Stimulated activated CD4-positive, alpha-beta T cell treated with anti-CD3 and anti-CD28 coated beads, Interleukin-1b, Interleukin-23, amount 100 ng/mL, for 1 hour (primary cell): ENCODE measurements at places on chromosomes 2 and 18.
A peak's percentile ranks its signal among the peaks of the same experiment; 100 is the strongest.

- DNase-seq, result no peak
Measured at GRCh38 chr2:19478409-19478808, 120.0 kb upstream of the OSR1 start.

- DNase-seq, result no peak
Measured at GRCh38 chr18:80074183-80074582, 34.9 kb upstream of the ADNP2 start.

GRCh38 chr2:86371527-86371926, 34.1 kb upstream of the REEP1 start:
- DNase-seq, result no peak

GRCh38 chr2:37558623-37559022, 112.8 kb downstream of the CDC42EP3 start:
- no peak for DNase-seq

DNA sequence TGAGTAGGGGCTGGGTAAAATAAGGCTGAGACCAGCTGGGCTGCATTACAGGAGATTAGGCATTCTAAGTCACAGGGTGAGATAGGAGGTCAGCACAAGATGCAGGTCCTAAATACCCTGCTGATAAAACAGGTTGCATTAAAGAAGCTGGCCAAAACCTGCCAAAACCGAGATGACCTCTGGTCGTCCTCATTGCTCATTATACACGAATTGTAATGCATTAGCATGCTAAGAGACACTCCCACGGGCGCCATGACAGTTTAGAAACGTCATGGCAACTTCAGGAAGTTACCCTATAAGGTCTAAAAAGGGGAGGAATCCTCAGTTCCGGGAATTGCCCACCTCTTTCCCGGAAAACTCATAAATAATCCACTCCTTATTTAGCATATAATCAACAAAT, 132.2 kb downstream of the ARL4C start:
- DNase-seq, result no peak

DNA sequence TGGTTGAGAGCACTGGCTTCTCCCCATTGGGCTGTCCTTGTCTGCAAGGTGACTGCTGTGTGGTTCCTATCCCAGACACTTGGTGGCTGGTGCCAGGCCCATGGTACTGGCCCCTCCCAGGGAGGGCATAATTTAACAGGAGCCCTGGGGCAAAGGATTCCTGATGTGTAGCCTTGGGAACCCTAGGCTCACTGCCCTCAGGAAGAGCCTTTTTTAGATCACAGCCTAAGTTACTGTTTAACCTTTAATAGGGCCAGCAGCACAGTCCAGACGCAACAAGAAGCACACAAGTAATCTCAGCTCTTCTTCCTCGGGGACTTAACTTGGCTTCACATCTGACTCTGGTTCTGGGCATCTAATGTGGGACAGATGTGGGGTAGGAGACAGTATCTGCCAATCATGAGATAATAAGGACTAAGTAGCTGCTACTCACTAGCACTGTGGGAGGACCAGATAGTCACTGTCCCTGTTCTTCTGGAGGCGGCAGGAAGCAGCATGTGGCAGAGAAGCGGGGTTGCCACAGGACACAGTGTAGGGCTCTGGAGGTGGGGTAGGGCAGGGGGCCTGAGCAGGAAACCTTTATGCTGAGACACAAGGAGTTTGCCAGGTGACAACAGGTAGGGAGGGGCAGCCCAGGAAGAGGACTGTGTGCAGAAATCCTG, 136.3 kb downstream of the TMEM17 start:
- no peak for DNase-seq

- no peak for DNase-seq
Measured at GRCh38 chr2:132656266-132656975, 13.6 kb downstream of the LYPD1 start.

DNA sequence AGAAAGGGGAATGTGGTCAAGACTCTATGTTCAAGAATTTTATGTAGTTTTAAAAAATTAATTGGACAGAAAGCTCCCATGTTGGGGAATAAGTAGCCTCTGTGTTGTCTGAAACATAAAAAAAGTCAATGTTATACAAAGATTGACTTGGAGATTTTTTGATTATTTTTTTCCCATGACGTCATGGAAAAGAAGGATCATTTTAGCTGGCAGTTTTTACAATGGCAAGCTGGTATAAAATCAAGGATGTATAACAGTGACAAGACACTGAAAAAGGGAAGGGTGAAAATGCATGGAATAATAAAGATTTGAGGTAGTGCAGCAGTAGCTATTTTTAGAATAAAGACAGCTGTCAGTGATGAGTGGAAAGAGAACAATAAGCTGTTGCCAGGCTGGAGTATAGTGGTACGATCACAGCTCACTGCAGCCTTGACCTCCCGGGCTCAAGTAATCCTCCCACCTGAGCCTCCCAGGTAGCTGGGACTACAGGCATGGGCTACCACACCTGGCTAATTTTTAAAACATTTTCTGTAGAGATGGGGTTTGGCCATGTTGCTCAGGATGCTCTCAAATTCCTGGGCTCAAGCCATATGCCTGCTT, 9.2 kb downstream of the SLC39A10 start:
- DNase-seq, result no peak

- DNase-seq, result no peak
Measured at GRCh38 chr2:167069855-167070254, 181.6 kb downstream of the XIRP2 start.

DNA sequence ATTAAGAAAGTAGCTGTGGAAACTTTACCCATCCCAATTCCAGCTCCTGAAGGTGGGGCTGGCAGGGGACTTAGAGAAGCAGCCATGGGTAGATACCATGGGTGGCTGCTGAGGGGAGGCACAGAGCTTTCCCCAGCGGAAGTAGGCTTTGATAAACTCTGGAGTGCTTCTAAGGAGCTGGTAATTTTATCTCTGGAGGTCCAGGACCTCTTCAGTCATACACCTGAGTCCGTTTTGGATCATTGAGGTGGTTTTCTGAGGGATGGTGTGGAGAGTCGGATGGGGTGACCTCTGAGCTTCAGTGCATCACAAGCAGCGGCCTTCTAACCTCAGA, 36.7 kb upstream of the BMP10 start:
- DNase-seq, result no peak

- DNase-seq, result no peak
Measured at GRCh38 chr2:37896319-37896718, 28.8 kb upstream of the RMDN2 start.

- DNase-seq, result no peak
Measured at GRCh38 chr2:175595139-175595538, 406.9 kb downstream of the LNPK start.

- DNase-seq, result peak; percentile 32
Measured at GRCh38 chr18:74493689-74494088, 2.5 kb upstream of the CNDP2 start.

DNA sequence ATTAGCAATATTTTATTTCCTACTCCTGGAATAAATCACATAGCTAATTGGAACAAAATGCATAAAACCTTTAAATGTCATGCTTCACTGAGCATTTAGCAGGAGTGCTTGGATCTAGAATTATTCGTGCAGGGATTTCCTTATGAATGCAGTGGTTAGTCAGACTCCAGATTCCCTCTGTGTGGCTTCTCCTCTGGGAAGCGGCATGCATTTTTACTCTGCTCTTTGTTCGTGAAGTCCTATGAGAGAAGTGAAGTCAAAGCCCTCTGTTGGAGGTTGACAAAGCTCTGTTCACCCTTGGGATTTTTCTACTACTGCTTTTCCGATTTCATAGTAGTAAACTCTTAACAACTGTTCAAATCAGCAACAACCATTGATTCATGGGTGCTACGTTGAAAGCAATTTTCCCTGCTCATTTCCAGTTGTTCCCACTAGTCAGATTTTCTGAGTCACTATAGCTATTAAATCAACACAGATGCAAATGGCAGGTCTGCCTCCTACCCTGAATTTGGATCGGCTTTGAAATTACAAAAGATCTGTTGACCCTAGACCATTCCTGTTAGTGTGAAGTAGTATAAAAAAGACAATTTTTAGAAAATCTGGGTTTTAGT, 461.7 kb downstream of the STK39 start:
- DNase-seq, result no peak

DNA sequence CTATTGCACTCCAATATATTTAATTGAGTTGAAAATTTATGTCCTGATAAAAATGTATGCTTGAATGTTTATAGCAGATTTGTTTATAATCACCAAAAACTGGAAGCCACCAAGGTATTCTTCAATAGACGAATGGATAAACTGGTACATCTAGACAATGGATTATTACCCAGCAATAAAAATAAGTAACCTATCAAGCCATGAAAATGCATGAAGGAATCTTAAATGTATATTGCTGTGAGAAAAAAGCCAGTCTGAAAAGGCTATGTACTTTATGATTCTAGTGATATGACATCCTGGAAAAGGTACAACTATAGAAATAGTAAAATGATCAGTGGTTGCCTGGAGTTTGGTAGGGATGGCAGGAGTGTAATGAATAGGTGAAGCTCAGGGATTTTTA, 580.7 kb downstream of the DCC start:
- DNase-seq, result no peak

DNA sequence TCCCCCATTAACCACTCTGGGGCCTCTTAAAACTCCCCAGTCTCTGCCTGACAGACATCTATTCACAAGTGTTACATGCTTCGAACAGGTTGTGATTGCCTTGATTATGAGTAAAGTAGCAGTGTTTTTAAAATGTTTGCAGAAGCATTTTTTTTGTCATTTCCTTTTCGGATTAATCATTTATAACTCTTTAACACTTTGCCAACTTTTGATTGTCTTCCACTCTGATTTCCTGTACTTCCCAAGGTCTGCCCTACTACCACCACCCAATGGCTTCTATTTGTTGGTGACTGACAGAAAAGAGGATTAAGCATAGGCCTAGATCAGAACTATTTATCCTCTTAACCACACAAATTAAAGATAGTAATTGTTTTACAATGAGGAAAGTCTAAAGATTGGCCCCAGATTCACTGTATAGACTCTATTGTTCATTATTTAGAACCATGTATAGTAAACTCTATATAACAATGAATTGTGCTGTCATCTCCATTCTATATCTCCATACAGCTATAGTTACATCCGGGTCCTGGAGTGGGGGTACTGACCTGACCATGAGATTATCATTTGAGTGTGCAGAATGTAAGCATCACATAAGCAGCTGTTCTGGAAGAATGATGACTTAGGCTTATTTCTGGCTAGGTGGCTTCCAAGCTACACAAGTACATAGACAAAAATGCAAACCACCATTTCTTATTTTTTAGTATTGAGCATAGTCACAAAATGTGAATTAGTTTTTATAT, 110.3 kb upstream of the RBMS1 start:
- DNase-seq, result no peak

GRCh38 chr2:195561116-195561921, 95.7 kb upstream of the SLC39A10 start:
- no peak for DNase-seq

GRCh38 chr18:3400567-3401296, 49.2 kb upstream of the TGIF1 start:
- DNase-seq, result no peak

DNA sequence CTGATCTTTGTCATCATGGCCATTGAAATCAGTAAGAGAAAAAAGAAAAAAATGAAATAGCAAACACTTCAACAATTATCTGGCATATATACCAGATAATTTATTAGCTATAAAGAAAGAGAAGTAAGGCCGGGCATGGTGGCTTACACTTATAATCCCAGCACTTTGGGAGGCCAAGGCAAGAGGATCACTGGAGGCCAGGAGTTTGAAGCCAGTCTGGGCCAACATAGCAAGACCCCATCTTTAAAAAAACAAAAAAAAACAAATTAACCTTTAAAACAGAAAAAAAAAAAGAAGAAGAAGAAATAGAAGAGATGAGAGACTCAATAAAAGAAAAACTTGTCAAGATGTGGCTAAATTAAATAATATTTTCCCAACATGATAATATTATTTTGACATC, 61.6 kb upstream of the TGIF1 start:
- DNase-seq, result no peak

GRCh38 chr18:56257205-56257604, 381.2 kb downstream of the TXNL1 start:
- no peak for DNase-seq

- no peak for DNase-seq
Measured at GRCh38 chr18:5975111-5976002, 80.0 kb upstream of the TMEM200C start.

DNA sequence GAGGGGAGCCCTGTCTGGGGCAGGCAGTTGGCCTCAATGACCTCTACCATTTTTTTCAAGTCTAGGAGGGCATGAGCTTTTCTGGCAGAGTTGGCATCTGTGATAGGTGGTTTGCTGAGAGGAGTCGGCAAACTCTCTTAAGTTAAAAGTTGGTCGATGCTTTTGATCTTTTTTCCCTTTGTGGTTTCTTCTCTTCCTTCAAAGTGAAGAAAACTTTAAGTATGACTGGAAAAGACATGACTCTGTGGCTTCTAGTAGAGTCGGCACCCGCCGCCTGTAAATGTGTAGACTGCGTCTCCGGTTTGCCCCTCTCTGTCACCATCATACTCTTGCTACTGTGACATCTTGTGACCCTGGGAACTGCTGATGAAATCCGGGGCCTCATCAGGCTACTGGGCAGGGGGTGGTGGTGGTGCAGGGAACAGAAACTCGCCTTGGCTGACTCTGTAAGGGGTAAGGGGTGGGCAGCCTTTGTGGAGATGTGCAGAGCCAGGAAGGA, 21.1 kb downstream of the INPP5D start:
- DNase-seq, result no peak

DNA sequence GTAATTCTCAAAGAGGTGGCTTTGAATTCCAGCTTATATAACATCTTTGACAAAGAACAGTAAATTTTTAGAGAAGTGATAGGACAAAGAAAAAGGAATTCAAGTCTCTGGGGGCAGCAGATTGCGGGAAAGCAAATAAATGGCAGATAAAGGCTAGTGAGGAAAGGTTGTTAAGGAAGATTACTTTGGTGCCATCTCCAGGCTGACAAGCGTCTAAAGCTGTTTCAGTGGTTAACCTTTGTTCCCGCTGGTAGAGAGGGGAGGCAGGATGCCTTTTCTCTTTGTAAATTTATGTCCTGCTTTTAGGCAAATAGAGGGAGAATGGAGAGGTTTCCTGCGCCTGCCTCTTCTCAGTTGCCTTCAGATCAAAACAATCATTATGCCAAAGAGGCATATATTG, 431.2 kb upstream of the CHST9 start:
- DNase-seq, result no peak
